ENCODE measurements at places on chromosomes 12 and 14.

DNA sequence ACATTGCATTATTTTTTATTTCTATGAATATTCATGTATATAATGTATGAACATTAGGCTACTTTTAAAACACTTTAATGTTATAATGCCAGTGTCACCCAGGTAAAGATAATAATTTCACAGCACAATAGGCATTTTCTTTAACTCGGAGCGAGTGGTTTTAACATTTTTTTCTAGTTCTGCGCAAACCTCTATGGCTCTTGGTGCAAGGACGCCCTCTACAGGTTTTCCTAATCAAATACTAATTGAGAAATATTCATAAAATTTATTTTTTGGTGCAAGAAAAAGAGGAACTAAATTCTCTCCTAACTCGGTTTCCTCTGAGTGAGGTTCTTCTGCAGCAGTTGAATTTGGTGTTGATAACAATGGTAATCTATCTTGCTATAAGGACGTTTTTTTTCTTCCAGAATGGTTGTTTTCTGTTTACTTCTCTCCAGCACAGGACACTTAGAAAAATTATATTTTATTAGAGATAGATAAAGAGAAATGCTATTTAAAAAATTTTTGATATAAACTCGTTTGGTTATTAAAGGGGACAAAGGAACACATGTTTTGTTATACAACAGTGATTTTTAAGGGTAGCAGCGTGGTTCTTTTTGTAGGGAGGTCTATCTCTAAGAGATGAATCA lies 2.4 kb upstream of the WIF1 start:
- DNase-seq, result peak; percentile 69

DNA sequence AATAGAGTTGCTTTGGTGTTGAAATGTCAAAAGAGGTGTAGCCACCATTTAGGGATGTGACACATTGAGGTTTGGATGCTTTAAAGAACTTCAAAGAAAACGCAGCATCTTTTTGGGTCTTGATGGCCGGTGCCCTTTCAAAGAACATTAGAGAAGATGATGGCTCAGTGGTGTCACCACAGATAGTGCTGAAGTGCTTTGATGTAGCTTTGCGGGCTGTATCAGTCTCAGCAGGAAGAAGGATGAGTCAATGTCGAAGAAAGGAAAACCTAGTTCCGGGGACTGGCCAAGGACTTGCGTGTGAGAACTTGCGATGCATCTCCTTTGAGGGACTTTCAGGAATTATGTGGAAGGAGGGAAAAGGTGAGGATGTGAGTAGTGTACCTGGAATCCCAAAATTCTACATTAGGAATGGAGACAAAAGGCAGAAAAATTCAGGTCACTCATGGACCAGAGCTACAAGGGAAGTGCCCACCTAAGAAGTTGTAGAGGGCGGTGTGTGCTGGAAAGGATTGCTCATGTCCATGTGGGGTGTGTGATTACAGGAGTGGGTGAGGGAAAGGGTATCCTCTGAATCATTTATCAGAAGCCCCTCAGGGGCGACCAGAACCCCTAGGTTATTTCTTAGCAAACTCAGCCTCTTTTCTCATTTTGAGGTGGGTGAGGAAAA lies 39.7 kb upstream of the GZMB start:
- DNase-seq, result no peak

GRCh38 chr12:46221255-46222128 lies 47.4 kb downstream of the SLC38A1 start:
- DNase-seq, result no peak

DNA sequence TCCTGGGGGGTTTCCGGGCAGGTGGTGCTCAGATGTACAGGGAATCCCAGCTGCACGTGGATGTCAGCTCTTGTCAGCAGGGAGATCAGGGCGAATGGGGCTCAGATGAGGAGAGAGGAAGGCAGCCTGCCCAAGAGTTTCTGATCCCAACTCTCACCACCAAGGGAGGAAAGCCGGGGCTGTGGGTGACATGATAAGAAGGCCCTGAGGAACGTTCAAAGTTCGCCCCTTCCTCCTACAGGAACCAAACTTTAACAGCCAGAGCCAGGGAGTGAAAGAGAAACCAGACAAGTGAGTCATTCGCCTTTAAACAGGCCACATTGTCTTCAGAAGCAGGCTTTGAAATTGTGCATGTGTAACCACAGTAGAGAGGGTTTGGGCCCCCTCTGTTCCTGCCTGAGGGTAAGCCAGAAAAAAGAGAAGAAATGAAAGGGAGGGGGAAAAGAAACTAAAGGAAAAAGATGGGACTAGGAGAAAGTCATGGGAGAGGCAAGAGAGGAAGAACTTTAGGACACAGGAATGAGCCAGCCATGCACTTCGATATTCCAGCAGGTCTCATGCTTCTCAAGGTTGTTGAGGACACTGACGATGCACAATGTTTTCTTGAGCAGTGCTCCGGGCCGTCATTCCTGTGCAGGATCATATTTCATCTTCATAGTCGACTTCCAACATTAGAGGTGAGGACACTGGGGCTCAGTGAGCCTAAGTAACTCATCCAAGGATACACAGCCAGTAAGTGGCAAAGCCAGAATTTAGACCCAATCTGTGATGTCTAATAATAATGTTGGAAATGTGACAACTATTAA lies 691.4 kb upstream of the TBX3 start:
- DNase-seq, result no peak

GRCh38 chr14:21455592-21455911 lies 371 bp downstream of the CHD8 start:
- DNase-seq, result no peak

GRCh38 chr12:3142386-3142785 lies 65.2 kb downstream of the TSPAN9 start:
- DNase-seq, result no peak

- no peak for DNase-seq
These were observed 50.4 kb upstream of the AMN start for GRCh38 chr14:102872020-102872419.

DNA sequence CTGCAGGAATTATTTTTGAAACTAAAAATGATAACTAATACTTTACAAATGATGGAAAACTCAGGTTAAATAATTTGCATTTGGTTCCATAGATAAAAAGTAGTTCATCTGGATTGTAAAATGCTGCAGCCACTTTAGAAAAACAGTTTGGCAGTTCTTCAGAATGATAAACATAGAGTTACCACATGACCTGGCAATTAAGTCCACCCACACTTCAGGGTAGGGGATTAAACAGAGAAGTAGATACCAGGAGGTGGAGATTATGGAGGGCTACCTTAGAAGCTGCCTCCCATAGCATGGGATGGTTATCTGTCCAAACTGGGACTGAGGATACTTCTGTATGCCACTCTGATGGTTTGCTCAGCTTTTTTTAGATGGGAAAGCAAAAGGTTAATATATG lies 22.2 kb downstream of the ARF6 start:
- DNase-seq, result no peak

GRCh38 chr12:58242796-58243630 lies 301.6 kb downstream of the ATP23 start:
- peak; percentile 46 for DNase-seq

GRCh38 chr12:56951582-56952339 lies 5.6 kb downstream of the RDH16 start:
- no peak for DNase-seq

- DNase-seq, result no peak
These were observed 57.1 kb downstream of the MARK3 start for GRCh38 chr14:103442288-103442687.

- no peak for DNase-seq
These were observed 44.0 kb downstream of the PAH start for GRCh38 chr12:102873077-102873476.
